ENCODE measurements at places on chromosomes 1 and 21. TPM values are rescaled to one million over a fixed set of nuclear protein-coding genes. Genes with fewer than 3 reads are reported as not detected.

Gene ELOVL1
- 98.9 TPM for total RNA-seq

Gene RUNX3
- total RNA-seq, result 13.1 TPM

Gene FAM177B
- 0.20 TPM for total RNA-seq

Gene GCSAML
- total RNA-seq, result 2.7 TPM

Gene SYDE2
- total RNA-seq, result 23.8 TPM

Gene FAM72A
- 4.4 TPM for total RNA-seq

Gene VHLL
- not detected for total RNA-seq

Gene OR2L5
- total RNA-seq, result not detected

DNA sequence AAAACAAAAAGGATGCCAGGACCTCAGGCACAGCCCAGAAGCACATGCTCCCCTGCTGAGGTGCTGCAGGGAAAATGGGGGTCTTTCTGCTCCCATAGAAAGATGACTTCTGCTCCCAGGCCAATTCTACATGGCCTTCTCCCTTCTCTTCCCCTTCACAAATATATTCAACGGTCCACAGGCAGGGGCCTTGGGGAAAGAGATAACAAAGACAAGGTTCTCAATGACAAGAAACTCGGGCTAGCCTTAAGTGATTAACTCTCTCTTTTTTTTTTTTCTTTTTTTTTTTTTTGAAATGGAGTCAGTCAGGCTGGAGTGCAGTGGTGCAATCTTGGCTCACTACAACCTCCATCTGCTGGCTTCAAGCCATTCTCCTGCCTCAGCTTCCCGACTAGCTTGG is 54.2 kb downstream of the H3-3A start:
- H3K27me3 ChIP-seq, result no peaks in the 10 kb centered on the region
- DNase-seq, result no peak
- no peak overlapping the region for H3K27ac ChIP-seq
- no peak overlapping the region for H3K4me3 ChIP-seq
- H3K4me1 ChIP-seq, result peaks cover under 1% of the 10 kb centered on the region
- H3K36me3 ChIP-seq, result no peaks in the 10 kb centered on the region

GRCh38 chr1:244230470-244230869 is 179.4 kb downstream of the ZBTB18 start:
- no peaks in the 10 kb centered on the region for H3K27me3 ChIP-seq
- no peaks in the 10 kb centered on the region for H3K36me3 ChIP-seq
- DNase-seq, result no peak
- no peaks in the 10 kb centered on the region for H3K4me1 ChIP-seq
- H3K4me3 ChIP-seq, result no peak overlapping the region

DNA sequence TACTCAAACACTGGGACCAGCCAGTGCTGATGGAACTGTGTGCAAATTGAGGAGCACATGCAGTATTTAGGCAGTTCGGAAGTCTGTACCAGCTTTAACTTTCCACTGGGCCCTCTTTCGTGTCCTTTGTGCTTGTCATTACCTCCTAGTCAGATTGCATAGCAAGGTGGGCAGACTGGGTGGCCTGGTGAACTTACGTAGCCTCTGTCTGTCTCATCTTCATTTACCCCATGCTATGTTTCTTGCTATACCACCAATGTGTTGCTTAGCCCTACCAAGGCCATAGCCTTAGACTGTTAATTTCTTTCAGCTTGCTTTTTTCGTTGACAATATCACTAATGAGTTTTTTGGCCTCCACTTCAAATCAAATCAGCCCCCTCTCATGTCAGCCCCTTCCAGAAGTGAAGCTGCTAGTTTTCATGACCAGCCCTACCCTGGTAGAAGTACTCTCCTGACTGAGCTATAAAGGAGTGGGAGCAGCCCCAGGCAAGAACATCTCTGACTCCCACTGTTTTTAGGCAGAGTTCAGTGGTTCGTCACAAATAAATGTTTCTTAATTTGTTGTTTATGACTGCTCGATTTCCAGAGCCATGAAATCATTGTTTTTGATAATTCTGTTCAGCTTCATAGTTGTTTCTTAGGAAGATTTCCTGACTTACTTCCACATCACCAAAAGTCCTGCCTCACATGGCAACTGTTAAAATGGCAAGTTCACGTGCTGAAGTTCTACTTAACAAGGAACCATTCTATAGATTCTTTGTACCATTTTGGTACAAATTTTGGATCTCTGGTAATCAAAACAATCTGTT is 19.3 kb downstream of the PRKACB start:
- H3K36me3 ChIP-seq, result no peaks in the 10 kb centered on the region
- no peak overlapping the region for H3K4me3 ChIP-seq
- no peak overlapping the region for H3K27ac ChIP-seq
- no peaks in the 10 kb centered on the region for H3K4me1 ChIP-seq
- H3K27me3 ChIP-seq, result no peaks in the 10 kb centered on the region

GRCh38 chr21:26758083-26758880 is 86.9 kb downstream of the ADAMTS1 start:
- H3K4me3 ChIP-seq, result no peak overlapping the region
- no peaks in the 10 kb centered on the region for H3K4me1 ChIP-seq
- no peak overlapping the region for H3K27ac ChIP-seq
- no peaks in the 10 kb centered on the region for H3K36me3 ChIP-seq
- DNase-seq, result no peak

- no peaks in the 10 kb centered on the region for H3K4me1 ChIP-seq
- no peaks in the 10 kb centered on the region for H3K36me3 ChIP-seq
- no peak overlapping the region for H3K4me3 ChIP-seq
Observed at GRCh38 chr1:30404341-30404740, 319.0 kb downstream of the MATN1 start.

DNA sequence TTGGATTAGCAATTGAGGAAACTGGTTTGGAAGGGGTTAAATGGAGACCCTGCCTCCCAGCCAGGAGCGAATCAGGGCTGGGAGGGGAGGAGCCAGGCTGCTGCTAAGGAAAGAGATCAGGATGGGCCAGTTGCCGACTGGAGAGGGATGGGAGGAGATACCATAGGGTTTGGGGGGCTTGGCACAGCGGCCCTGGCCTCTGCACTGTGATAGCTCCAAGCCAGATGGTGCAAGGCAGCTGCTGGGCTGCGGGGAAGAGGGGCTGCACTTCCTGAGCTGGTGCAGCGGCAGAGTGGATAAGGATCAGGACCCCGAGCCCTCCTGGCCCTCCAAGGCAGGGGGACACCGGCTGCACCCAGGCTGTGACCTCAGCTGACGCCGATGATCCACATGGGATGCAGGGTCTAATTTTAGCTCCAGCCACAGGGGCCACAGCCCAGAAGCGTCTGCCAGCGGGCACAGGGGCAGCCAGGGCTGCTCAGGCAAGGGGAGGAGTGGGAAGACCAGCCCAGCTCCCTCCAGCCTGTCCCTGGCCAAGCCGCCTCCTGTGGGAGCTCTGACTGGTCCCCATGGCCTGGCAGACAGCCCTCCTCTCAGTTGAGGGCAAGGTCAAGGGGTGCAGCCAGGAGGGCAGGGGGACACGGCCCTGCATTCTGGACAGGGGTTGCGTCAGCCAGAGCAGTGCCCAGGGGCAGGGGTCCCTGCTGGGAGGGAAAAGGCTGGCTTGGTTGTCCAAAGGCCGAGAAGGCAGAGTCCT is at the start of gene EXTL1:
Gene EXTL1, plus strand, starts transcription at position 129 of the 757 bp plus-strand sequence. CDS start 872 bp downstream, outside the sequence.
- H3K4me3 ChIP-seq, result peak within 1 kb of the TSS; percentile 3
- H3K4me1 ChIP-seq, result peaks cover 10% of the 10 kb centered on the region
- H3K36me3 ChIP-seq, result no peaks in the 10 kb centered on the region
- no peak for DNase-seq

DNA sequence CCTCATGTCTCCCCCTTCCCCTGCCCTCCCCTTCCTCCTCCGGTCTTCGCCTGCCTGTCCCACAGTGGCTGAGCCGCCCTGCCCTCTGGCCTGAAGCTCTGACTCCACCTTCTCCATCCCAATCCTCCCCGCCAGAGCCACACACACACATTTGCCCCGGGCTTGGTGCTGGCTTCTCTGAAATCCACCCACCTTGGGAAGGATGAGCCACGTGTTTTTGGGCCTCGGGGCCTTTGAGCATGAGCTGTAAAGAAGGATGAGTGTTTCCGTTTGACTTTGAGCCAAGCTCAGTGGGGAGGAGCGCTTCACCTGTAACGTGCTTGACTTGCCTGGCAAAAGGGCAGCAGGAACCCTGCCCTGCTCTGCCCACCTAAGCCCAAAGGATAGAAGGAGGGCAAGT is 295.1 kb downstream of the SIPA1L2 start:
- H3K36me3 ChIP-seq, result no peaks in the 10 kb centered on the region
- no peak overlapping the region for H3K27ac ChIP-seq
- H3K4me3 ChIP-seq, result no peak overlapping the region
- DNase-seq, result no peak

DNA sequence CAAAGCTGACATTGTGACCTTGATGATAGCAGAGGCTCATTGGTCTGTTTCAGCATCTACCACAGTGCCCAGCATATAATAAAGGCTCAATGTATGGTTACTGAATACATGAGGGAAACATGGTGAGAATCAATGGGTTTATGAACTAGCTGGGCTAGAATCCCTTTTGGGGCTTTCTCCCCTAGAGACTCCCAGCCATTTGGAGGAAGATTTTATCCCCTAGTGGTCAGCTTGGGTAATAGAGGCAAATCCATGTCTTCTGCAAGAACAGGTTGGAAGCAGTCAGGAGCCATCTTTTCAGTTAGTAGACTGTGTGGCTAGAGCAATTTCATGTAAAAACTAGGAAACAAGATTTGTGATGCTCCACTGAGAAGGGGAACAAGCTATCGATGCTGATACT is 15.8 kb upstream of the REG4 start:
- H3K4me1 ChIP-seq, result no peaks in the 10 kb centered on the region
- H3K27ac ChIP-seq, result no peak overlapping the region
- no peak overlapping the region for H3K4me3 ChIP-seq
- no peaks in the 10 kb centered on the region for H3K36me3 ChIP-seq
- DNase-seq, result no peak

DNA sequence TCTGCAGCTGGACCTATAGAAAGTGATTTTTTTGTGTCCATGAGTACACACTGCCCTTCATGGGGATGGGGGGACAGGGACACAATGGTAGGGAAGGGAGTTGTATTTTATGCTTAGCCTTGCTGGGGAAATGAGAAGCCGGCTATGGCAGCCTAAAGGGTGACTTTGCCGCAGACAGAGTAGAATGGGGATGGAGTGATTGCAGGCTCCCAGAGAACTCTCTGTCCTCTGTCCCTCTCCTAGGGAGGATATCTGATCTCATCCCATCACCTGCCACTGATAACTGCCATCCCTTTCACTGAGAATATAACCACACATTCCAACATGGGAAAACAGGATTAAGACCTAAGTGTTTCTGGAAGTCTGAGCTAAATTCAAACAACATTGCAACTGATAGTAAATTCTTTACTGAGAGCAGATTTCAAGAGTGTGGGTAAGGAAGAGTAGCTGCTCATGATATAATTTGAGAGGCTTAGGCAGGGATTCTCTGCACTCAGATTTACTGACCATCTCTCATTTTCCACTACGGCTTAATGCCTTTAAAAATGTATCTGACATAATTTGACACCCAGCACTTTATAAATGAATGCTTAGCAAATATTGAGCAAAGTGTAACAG is 13.9 kb downstream of the SH2D1B start:
- no peak overlapping the region for H3K4me3 ChIP-seq
- no peak overlapping the region for H3K27ac ChIP-seq
- no peaks in the 10 kb centered on the region for H3K4me1 ChIP-seq
- H3K27me3 ChIP-seq, result no peaks in the 10 kb centered on the region
- DNase-seq, result no peak

DNA sequence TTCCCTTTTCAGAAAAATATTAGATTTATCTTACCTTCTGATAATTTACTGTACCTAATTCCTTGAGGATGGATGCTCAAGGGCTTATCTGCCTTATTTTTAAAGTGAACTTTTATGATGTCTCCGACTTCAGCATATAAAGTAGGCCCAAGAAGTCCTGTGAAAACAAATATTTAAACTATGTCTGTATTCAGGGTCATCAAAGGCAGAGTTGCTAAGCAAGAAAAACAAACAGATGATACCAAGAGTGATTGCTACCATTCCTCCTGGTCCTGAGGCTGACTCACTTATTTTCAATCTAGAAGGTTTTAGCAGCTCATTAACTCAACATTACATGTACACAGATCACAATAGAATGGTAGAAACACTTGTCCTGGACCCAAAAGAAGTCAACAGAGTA is 14.1 kb downstream of the F5 start:
- no peaks in the 10 kb centered on the region for H3K36me3 ChIP-seq
- no peak overlapping the region for H3K27ac ChIP-seq
- no peaks in the 10 kb centered on the region for H3K4me1 ChIP-seq
- H3K27me3 ChIP-seq, result no peaks in the 10 kb centered on the region
- no peak for DNase-seq

DNA sequence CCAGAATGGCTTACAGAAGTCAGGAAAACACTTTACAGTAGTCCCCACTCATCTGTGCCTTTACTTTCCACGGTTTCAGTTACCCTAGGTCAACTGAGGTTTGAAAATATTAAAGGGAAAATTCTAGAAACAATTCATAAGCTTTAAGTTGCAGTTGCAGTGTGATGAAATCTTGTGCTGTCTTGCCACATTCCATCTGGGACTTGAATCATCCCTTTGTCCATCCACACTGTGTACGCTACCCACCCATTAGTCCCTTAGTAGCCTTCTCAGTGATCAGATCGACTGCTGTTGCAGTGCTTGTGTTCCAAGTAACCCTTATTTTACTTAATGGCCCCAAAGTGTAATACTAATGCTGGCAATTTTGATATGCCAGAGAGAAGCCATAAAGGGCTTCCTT is 30.5 kb downstream of the ZCCHC17 start:
- H3K27ac ChIP-seq, result no peak overlapping the region
- DNase-seq, result no peak
- H3K4me3 ChIP-seq, result no peak overlapping the region
- no peaks in the 10 kb centered on the region for H3K27me3 ChIP-seq
- H3K36me3 ChIP-seq, result peaks cover 11% of the 10 kb centered on the region
- no peaks in the 10 kb centered on the region for H3K4me1 ChIP-seq

DNA sequence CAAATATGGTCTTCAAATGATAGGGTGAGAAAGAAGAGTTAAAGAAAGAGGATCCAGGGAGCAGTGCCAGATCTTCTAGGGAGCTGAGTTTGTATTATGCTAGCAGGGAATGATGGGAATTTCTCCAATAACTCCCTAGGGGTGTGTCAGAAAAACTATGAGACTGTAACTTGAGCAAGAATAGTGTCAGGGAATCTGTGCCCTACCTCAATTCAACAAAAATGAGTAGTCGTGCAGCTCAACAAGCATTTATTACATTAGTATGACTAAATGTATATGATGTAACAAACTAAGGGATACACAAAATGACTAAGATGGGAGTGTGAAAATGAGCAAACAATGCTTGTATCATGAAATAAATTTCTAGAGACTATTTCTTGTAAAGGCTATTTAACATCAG is 24.2 kb downstream of the SPAG17 start:
- no peak for DNase-seq
- H3K4me3 ChIP-seq, result no peak overlapping the region
- H3K27ac ChIP-seq, result no peak overlapping the region
- no peaks in the 10 kb centered on the region for H3K27me3 ChIP-seq

All from upper lobe of right lung (tissue), 1 donor.